Esophagus squamous epithelium (tissue), 5 donors: ENCODE measurements at places on chromosomes 7 and 10.

DNA sequence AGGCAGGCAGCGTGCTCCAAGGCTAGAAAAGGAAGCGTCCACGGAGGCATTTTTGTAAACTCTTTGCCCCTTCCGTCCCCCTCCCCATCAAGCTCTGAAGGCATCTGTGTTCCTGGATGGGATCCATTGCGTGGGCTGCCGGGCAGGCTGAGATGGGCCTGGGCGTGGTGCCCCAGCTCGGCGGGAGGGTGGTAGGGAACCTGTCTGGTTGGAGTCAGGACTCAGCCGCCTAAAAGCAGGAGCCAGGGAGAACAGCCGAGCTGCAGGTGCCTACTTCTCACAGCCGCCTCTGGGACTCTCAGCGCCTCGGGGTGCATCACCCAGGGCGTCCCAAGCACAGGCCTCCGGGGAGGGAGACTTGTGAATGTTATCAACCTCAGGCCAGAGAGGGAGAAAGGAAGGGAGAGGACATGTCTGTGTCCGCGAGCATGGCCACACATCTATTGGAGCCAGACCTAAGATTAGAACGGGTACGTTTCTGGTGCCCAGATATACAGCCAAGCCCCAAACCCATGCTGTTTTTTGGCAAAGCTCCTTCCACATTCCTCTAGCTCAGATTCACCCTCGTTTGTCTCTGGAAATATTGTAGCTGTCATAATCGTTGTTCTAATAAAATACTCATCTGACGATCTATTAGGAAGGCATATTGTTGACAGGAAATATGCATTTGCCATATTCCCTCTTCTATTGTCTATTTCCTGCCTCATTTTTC lies 48.6 kb upstream of the CTBP2 start:
- H3K4me1 ChIP-seq = no peaks in the 10 kb centered on the region
- no peak overlapping the region for H3K4me3 ChIP-seq
- H3K36me3 ChIP-seq = no peaks in the 10 kb centered on the region
- no peak overlapping the region for H3K27ac ChIP-seq
- DNase-seq = no peak

DNA sequence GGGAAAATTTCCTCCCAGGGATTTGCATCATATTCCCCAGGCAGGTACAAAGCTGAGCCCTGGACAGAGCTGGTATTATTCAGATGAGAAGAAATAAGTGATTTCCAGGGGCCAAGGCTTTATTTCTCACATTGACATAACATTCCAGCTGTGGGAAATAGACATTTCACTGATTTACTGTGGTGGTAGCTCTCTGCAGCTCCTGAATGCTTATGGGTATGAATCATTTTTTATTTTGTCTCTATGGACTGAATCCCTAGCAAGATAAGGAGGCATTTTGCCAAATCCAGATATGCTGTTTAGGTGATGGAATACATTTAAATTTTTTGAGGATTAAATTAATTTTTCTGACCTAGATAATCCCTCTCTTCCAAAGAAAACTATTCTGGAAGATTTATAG lies 97.9 kb downstream of the MTPN start:
- no peak overlapping the region for H3K4me3 ChIP-seq
- no peak for DNase-seq
- peaks cover 8% of the 10 kb centered on the region for H3K4me1 ChIP-seq
- H3K36me3 ChIP-seq = no peaks in the 10 kb centered on the region
- H3K27ac ChIP-seq = peak overlapping the region; percentile 73
- no peaks in the 10 kb centered on the region for H3K27me3 ChIP-seq

- DNase-seq = no peak
- no peaks in the 10 kb centered on the region for H3K36me3 ChIP-seq
- no peak overlapping the region for H3K4me3 ChIP-seq
- no peak overlapping the region for H3K27ac ChIP-seq
These were observed 132.8 kb upstream of the MGMT start for GRCh38 chr10:129334266-129334665.

DNA sequence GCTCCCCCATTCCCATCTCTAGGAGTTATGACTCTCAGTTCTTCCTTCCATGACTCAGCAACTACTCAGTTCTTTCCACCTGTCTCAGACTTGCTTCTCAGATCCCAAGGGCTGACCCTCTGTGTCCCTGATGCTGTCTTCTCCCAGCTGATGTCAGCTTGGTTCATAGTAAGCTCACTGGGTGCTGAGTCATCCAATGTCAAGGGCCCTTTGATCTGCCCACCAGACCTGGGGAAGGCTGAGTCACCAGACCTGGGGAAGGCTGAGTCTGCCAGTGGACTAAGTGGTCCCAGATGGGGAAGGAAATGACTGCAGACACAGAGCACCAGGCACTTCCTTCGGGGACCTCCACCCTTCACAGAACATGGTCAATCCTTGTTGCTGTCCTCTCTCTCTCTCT lies 76.1 kb upstream of the ZEB1 start:
- no peak for DNase-seq
- H3K4me1 ChIP-seq = no peaks in the 10 kb centered on the region
- no peak overlapping the region for H3K4me3 ChIP-seq
- H3K27ac ChIP-seq = no peak overlapping the region
- H3K36me3 ChIP-seq = no peaks in the 10 kb centered on the region

- H3K4me1 ChIP-seq = peaks cover 2% of the 10 kb centered on the region
- peaks cover 49% of the 10 kb centered on the region for H3K36me3 ChIP-seq
These were observed 16.6 kb upstream of the AP5Z1 start for GRCh38 chr7:4758791-4759190.

- no peaks in the 10 kb centered on the region for H3K4me1 ChIP-seq
- H3K27me3 ChIP-seq = no peaks in the 10 kb centered on the region
- no peak overlapping the region for H3K27ac ChIP-seq
- H3K36me3 ChIP-seq = no peaks in the 10 kb centered on the region
These were observed 386.8 kb upstream of the NFE2L3 start for GRCh38 chr7:25765110-25765655.

- H3K4me1 ChIP-seq = no peaks in the 10 kb centered on the region
- H3K27ac ChIP-seq = no peak overlapping the region
- H3K27me3 ChIP-seq = no peaks in the 10 kb centered on the region
- no peaks in the 10 kb centered on the region for H3K36me3 ChIP-seq
These were observed 39.0 kb downstream of the MAD1L1 start for GRCh38 chr7:2193575-2194305.

DNA sequence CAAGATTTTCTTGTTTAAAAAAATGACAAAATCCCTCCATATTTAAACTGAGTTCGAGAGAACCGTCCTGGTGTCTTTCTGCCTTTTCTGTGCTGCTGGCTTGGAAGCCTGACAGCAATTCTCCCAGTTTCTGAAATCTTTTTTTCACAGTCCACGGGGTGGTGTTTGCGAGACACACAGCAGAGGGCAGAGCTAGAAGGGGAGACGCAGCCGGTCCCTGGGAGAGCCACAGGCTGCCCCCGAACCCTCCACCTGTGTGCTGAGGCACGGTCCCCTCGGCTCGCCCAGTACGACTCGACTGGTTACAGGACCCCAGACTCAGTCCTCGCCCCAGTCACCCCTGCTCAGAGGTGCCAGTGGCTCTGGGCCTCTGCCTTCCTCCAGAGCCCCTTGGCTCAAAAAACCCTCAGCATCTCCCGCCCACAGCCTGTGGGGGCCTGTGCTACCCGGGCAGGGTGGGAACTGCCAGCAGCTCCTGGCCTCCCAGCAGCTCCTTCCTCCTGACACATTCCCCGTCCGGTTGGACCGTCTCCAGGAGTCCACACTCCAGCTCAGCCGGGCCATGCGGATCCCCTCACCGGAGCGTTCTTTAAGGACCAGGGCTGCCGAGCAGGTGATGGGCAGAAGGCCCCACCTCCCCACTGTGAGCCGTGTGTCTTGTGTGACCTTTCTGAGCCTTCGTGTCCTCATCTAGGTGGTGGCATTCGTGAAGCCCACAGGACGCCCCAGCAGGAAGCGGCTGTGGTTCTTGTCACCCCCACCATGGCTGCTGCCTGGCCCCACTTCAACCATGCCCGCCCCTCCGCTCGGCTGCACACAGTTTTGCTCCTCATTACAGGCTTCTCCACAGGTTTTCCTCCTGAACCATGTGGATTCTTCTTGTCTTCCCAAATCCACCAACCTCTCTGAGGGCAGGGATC lies 52.3 kb upstream of the EN2 start:
- H3K4me3 ChIP-seq = no peak overlapping the region
- H3K27ac ChIP-seq = no peak overlapping the region
- no peaks in the 10 kb centered on the region for H3K27me3 ChIP-seq
- H3K36me3 ChIP-seq = no peaks in the 10 kb centered on the region
- DNase-seq = no peak

DNA sequence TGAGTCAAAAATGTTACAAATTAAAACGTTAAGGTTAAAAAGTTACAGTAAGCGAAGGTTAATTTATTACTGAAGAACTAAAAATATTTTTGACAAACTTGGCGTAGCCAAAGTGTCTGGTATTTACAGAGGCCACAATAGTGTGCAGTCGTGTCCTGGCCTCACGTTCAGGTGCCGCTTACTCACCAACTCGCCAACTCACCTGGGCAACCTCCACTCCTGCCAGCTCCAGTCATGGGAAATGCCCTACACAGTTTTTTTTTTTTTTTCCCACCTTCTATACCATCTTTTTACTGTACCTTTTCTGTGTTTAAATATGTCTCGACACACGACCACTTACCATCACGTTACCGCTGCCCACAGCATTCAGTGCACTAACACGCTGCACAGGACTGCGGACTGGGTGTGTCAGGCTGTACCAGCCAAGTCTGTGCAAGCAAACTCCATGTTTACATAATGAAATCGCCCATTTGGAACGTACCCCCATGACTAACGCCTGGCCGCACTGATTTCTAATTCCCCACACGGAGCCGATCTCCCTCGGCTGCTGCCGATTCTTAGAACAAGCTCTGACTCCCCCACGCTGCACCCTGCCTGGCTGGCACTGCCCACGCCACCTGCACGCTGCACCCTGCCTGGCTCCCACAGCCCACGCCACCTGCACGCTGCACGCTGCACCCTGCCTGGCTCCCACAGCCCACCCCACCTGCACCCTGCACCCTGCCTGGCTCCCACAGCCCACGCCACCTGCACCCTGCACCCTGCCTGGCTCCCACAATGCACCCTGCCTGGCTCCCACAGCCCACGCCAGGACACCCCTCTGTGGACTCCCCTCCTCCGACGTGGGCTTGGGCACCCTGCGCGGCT lies 203.1 kb downstream of the ZMYND11 start:
- H3K4me1 ChIP-seq = peaks cover 9% of the 10 kb centered on the region
- no peak for DNase-seq
- peak overlapping the region; percentile 37 for H3K4me3 ChIP-seq

GRCh38 chr7:133071506-133071905 lies 10.4 kb downstream of the CHCHD3 start:
- no peak overlapping the region for H3K27ac ChIP-seq
- H3K4me1 ChIP-seq = peaks cover 11% of the 10 kb centered on the region
- no peak for DNase-seq

DNA sequence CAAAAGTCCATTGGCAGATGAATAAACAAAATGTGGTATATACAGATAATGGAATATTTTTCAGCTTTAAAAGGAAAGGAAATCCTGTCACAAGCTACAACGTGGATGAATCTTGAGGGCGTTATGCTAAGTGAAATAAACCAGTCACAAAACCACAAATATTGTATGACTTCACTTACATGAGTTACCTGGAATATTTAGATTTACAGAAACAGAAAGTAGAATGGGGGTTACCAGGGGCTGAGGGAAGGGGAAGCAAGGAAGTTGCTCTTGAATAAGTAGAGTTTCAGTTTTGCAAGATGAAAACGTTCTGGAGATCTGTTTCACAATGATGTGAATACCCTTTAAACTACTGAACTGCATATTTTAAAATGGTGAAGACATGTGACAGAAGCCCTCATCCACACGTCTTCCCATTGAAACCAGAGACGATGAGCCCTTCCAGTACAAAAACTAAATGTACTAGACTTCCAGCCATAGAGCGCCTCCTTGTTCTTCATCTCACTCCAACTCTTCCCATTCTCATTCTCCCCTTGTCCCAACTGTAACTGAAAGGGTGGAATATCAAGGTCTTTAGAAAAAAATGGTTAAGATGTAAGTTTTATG lies 62.4 kb downstream of the MICU1 start:
- H3K4me3 ChIP-seq = no peak overlapping the region
- H3K27ac ChIP-seq = no peak overlapping the region
- H3K4me1 ChIP-seq = no peaks in the 10 kb centered on the region
- no peak for DNase-seq
- no peaks in the 10 kb centered on the region for H3K36me3 ChIP-seq
- H3K27me3 ChIP-seq = no peaks in the 10 kb centered on the region

DNA sequence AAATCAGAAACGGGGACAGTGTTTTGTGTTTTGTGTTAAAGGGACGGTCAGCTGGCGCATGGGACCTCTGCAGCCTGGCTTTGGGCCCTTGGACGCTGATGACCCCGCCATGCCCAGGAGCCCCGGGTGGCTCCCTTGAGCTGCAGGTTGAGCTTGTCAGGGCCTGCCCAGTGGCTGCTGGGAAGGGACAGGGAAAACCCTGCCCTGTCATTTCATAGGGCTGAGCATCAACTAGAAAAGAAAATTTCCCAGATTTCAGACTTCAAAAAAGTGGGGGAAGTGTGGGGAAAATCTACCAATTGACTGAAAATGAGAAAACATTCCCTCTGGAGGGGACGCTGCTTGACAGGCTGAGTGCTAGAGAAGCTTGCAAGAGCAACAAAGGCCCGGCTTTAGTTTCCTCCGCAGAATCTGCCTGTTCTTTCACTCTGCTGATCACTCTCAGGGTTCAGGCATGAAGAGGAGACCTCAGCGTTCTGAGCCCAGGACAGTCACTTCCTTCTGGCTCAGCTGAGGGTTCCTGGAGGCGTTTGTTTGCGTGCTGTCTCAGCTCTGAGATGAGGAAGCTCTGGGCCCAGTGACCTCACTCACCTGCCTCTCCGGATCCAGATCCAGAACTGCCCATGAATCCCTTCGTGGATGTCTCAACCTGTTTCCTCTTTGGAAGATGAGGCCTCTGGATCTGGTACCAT lies 18.6 kb upstream of the DNAJB6 start:
- H3K27me3 ChIP-seq = no peaks in the 10 kb centered on the region
- H3K4me1 ChIP-seq = no peaks in the 10 kb centered on the region
- H3K4me3 ChIP-seq = no peak overlapping the region
- H3K36me3 ChIP-seq = no peaks in the 10 kb centered on the region
- no peak for DNase-seq
- H3K27ac ChIP-seq = peak overlapping the region; percentile 86

DNA sequence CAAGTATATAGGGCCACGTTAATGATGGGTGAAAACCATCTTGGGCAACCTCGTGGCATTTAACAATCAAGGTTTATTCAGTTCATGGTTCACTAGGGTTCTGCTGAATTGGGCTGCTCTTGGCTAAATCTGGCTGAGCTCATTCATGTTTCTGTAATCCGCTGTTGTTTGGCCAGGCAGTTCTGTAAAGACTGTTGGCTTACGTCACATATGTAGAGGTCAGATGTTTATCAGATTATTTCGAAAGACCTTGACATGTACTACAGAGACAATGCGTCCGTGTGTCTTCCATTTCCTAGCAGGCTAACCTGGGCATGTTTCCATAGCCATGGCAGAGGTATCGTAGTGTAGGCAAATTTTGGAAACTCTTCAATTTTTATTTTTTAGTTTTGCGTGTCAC lies 190.0 kb upstream of the ZWINT start:
- H3K27me3 ChIP-seq = no peaks in the 10 kb centered on the region
- no peak overlapping the region for H3K4me3 ChIP-seq
- H3K4me1 ChIP-seq = no peaks in the 10 kb centered on the region
- no peak overlapping the region for H3K27ac ChIP-seq

DNA sequence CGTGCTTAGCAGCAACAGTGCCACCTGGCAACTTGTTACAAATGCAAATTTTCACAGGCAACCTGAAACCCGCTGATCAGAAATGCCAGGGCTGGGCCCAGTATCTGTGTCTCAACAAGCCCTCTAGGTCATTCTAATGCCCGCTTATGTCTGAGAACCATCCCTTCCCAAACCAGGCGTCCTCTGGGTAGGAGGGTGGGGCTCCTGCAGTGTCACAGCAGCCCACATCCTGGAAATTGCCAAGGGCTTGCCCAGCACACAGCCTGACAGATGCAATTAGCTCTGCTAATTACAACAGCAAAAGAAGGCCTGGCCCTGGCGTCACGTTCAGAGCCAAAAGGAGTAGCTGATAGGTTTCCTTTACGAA lies 15.9 kb downstream of the ITPRIP start:
- peaks cover 25% of the 10 kb centered on the region for H3K36me3 ChIP-seq
- H3K27me3 ChIP-seq = no peaks in the 10 kb centered on the region
- H3K4me3 ChIP-seq = no peak overlapping the region
